ENCODE measurements at places on chromosomes 3 and 15. TPM values are rescaled to one million over a fixed set of nuclear protein-coding genes. Genes with fewer than 3 reads are reported as not detected.

GPR156 gene
- total RNA-seq = 0.22 TPM

MORC1 gene
- not detected for total RNA-seq

C2CD4B gene
- total RNA-seq = 2.8 TPM

PPP2R3A gene
- total RNA-seq = 21.3 TPM

TUSC7 gene
- not detected for total RNA-seq

TMEM40 gene
- total RNA-seq = not detected

EFCC1 gene
- total RNA-seq = 1.7 TPM

GP5 gene
- not detected for total RNA-seq

GHSR gene
- total RNA-seq = not detected

LRRN1 gene
- 0.56 TPM for total RNA-seq

AQP9 gene
- total RNA-seq = 0.27 TPM

MYRIP gene
- 8.9 TPM for total RNA-seq

HRH1 gene
- total RNA-seq = 7.9 TPM

TMOD3 gene
- 72.2 TPM for total RNA-seq

MNS1 gene
- total RNA-seq = 1.4 TPM

CCDC12 gene
- total RNA-seq = 54.4 TPM

NR1I2 gene
- 90.8 TPM for total RNA-seq

SPATA12 gene
- not detected for total RNA-seq

NKIRAS1 gene
- total RNA-seq = 5.4 TPM

CIB2 gene
- 12.0 TPM for total RNA-seq

C3orf52 gene
- 35.7 TPM for total RNA-seq

CCR2 gene
- total RNA-seq = 3.7 TPM

ERICH6 gene
- not detected for total RNA-seq

SERINC4 gene
- total RNA-seq = 0.12 TPM

MST1 gene
- 22.1 TPM for total RNA-seq

CEP19 gene
- 0.43 TPM for total RNA-seq

TNNC1 gene
- 0.64 TPM for total RNA-seq

FOXL2NB gene
- not detected for total RNA-seq

DLL4 gene
- total RNA-seq = 14.0 TPM
